Fibroblast of skin of left quadriceps (primary cell): ENCODE measurements at places on chromosomes 12 and 14.

DNA sequence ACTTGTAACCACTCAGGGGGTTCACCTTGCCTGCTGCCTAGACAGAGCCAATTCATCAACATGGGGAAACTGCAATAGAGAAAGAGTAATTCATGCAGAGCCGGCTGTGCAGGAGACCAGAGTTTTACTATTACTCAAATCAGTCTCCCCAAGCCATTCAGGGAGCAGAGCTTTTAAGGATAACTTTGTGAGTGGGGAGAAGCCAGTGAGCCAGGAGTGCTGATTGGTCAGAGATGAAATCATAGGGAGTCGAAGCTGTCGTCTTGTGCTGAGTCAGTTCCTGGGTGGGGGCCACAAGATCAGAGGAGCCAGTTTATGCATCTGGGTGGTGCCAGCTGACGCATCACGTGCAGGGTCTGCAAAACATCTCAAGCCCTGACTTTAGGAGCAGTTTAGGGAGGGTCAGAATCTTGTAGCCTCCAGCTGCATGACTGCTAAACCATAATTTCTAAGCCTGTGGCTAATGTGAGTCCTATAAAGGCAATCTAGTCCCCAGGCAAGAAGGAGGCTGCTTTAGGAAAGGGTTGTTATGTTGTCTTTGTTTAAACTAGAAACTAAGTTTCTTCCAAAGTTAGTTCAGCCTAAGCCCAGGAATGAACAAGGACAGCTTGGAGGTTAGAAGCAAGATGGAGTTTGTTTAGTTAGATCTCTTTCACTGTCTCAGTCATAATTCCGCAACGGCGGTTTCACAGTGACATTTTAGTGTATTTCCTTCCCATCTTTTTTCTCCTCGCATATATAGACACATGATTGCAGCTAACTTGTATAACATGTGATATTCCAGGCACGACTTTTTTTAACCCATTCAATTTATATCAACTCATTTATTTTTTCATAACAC is 68.9 kb upstream of the NCOR2 start:
- DNase-seq, result peak; percentile 5

DNA sequence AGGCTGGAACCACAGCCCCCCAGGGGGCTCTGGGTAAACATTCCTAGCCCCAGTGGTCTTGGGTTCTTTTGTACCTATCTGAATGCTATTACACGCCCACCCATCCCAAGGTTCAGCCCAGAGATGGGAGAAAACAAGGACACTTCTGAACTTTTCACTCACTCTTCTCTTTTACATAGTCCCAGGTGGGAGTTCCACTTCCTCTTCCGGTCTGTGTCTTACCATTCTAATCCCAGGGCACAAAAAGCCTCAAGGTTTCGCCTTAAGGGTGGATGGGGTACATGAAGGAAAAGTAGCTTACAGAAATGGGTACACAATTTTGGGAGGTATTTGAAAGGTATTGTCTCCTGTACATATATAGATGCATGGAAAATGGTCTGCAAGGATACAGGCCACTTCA is 79.0 kb downstream of the TMEM30B start:
- DNase-seq, result no peak

- no peak for DNase-seq
Observed at GRCh38 chr12:111656016-111656415, 29.7 kb downstream of the BRAP start.

GRCh38 chr14:89748004-89748403 is 206.5 kb downstream of the EFCAB11 start:
- DNase-seq, result no peak

DNA sequence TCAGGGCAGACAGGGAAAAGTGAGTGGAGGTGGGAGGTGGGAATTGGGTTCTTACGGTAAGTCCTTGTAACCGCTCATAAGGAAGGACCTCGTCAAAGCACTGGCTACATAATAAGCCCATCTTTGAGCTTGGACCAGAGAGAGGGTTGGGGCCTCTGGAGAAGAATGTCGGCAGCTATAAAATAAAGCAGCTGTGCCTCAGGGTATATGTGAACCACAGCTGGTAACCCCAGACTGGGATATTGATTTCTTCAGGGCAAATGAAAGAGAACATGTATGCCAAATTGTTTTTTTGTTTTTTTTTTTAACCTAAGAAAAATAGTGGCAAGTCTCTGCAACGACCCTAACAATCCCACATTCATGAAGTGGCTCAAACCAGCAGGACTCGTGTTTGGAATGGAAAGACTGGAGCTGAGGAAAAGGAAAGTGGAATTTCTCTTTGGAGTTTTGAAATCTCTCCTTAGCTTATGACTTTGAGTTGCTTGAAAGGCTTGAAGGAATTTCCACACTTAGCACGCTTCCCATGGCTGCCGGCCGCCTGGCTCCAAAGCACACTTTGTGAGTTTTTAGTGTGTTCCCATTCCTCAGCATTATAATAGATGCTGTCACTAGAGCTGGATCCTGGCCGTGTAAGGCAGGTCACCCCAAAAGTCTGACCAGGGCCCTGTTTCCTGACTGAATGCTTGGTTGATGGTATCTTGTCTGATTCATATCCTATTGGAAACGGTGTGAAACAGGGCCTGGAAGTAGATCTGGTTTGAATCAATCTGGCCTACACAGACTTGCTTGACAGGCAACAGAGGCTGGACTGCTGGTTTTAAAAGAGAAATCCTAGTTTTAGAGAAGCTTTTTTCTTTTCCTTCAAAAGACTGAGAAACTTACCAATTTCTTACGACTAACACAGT is 244.7 kb downstream of the MSRB3 start:
- DNase-seq, result peak; percentile 46

DNA sequence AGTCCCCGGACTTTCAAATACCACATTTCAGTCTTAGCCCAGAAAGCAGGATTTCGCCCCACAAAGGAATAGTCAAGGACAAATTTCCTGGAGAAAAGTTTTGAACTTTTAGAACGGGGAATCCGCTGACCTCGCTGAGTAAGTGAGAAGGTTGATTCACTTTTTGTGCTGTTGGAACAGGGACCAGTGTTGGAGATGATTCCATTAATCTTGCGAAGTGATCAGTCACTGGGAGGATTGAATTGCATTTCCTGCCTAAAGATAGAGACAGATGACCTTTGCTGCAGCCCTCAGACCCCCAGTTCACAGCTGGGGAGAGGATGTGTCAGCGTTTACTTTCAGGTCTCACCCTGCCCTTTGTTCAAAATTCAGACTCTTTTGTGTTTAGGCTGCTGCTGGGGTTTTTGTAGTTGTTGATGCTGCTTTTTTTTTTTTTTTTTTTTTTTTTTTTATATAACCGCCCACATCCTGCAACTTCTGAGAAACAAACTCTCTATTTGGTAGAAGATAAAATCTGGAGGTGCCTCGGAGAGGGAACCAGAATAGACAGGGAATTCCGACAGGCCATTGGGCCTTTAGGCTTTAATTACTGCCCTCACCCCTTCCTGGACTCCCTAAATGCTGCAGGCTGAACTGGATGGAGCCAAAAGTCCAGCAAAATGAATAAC is 9.8 kb upstream of the KDM2B start:
- no peak for DNase-seq

GRCh38 chr14:93133464-93133863 is 17.7 kb upstream of the ITPK1 start:
- DNase-seq, result peak; percentile 45

DNA sequence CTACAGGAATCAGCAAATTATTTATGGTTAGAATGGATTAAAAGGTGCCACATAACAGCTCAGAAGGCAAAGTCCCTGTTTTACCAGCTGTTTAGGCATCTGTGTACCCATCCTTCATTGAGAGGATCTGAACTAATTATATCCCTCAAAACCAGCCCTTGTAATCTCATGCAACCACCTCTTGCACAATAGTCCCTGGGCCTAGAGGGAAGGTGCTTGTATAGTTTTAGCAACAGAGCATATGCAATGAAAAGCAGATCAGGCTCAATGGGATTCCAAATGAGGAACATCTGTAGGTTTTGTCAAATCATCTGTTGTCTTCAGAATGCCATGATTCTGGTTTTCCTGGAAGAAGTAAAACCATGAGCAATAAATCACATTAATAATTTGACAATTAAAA is 26.0 kb upstream of the GLIPR1L2 start:
- DNase-seq, result peak; percentile 85

DNA sequence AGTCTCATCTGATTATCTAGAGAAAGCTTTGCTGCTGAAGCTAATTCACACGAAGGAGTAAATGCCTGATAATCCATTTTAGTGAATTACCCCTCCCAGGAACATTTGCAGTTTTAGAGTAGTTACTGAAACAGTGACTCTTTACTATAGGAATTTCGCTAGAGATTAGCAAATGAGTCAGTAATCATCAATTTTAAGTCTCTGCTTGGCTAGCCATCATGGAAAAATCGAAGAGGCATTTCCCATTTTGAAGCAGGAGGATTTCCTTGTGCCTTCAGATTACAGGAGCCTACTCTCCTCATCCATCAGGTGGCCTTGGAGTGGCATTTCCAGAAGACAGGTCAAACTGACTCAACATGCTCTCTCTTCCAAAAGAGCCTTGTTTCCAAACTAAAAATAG is 154.5 kb downstream of the EGLN3 start:
- DNase-seq, result peak; percentile 29

- peak; percentile 62 for DNase-seq
Observed at GRCh38 chr12:105843986-105844760, 294.6 kb downstream of the NUAK1 start.
